ENCODE measurements at places on chromosomes 7 and 10. TPM values are rescaled to one million over a fixed set of nuclear protein-coding genes. Genes with fewer than 3 reads are reported as not detected.

- no peak for DNase-seq
Observed at GRCh38 chr10:105239311-105240219, 598.5 kb downstream of the SORCS3 start.

GRCh38 chr7:78368771-78369170 lies 570.2 kb downstream of the PHTF2 start:
- no peak for DNase-seq

GRCh38 chr10:29238523-29239135 lies 50.2 kb upstream of the LYZL1 start:
- DNase-seq: no peak

DNA sequence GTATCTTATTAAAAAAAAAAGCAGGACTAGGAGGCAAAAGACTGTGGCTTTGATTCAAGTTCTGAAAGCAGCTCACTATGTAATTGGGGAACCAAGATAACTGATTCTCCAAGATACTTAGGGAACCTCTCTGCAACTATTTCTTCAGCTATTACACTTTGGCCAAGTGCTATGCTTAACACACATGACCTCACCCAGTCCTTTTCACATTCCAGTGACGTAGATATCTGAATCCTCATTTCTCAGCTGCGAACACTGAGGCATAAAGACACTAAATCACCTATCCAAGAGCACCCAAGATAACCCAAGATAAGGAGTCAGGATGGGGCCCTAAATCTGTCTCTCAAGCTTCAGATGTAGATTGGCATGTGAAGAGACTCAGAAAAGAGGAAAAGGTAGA lies 133.6 kb downstream of the GLI3 start:
- DNase-seq: no peak

GRCh38 chr10:131981429-131982184 lies at the start of gene BNIP3:
Gene BNIP3, minus strand, starts transcription at chr10:131981923. Its CDS starts 117 bp downstream, at chr10:131981806.
- DNase-seq: peak; percentile 89

Gene FAM241B
- total RNA-seq: 4.0 TPM

Gene CASP7
- total RNA-seq: 14.3 TPM

Gene EPHB6
- total RNA-seq: 0.83 TPM

Gene ABCB4
- not detected for total RNA-seq

Gene CPA4
- 107 TPM for total RNA-seq

Gene RPEL1
- total RNA-seq: 0.17 TPM

Gene LRRC17
- total RNA-seq: 0.47 TPM

Gene POLD2
- 145 TPM for total RNA-seq

Data from mammary epithelial cell (primary cell).